ENCODE measurements at places on chromosomes 4 and X.

DNA sequence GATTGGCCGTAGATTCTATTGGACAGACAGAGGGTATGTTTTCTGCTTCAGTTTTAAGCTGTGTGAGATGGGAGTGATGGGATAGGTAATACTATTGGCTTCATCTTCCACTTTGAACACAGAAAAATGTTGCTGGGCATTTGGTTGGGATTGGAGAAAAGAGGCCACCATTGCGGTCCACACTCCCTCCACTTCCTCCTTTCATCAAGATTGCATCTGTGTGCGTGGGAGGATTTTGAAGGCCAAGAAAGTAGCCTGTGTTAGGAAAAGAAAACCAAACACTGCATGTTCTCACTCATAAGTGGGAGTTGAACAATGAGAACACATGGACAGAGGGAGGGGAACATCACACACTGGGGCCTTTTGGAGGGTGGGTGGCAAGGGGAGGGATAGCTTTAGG lies 56.4 kb downstream of the EGF start:
- DNase-seq = no peak

GRCh38 chrX:9888953-9889470 lies 78.1 kb upstream of the CLDN34 start:
- DNase-seq = no peak

DNA sequence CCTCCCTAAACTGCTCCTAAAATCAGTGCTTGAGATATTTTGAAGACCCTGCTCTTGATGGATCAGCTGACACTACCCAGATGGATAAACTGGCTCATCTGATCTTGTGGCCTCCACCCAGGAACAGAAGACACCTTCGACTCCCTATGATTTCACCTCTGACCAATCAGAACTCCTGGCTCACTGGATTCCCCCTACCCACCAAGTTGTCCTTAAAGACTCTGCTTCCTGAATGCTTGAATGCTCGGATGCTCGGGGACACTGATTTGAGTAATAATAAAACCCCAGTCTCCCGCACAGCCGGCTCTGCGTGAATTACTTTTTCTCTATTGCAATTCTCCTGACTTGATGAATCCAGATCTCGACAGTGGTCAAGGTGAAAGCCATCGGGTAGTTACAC lies 12.0 kb upstream of the RPS3A start:
- no peak for DNase-seq

- DNase-seq = no peak
These were observed 6.7 kb upstream of the MID2 start for GRCh38 chrX:107818900-107819521.

DNA sequence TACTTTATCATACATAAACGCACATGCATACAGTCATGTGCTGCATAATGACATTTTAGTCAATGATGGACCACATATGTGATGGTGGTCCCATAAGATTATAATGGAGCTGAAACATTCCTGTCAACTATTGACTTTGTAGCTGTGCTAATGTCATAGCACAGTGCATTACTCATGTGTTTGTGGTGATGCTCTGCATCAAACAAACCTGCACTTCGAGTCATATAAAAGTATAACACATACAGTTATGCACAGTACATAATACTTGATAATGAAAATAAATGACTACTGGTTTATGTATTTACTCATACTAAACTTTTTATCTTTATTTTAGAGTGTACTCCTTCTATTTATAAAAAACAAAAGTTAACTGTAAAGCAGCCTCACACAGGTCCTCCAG lies 60.5 kb upstream of the MCUB start:
- DNase-seq = no peak

DNA sequence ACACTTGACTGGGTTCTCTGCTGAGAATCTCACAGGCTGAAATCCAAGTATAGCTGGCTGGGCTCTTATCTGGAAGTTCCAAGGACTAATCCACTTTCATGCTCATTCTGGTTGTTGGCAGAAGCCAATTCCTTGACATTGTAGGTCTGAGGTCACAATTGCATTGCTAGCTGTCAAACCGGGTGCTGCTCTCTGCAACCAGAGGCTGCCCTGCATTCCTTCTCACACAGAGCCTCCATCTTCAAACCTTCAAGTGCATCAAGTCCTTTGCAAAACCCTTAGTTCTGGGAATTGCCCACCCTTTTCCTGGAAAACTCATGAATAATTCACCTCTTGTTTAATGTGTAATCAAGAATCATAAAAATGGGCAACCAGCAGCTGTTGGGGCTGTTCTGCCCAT lies 404.2 kb downstream of the KCNIP4 start:
- no peak for DNase-seq

DNA sequence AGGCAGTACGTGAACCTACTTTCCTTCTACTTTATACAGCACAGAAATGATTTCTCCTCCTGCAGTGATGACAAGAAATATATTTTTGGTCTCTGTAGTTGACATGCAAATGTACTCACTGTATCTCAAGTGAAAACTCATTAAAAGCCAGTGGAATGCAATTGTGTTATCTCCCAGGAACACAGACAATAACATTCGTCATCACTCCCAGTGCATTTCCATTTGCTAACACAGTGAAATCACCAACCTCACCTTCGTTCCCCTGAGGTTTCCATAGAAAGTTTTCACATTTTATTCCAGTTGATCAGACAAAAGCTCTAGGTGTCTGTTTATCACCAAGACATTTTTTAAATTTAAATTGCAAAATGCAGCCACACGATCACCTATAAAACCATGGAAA lies 2.5 kb upstream of the SPANXD start:
- no peak for DNase-seq

DNA sequence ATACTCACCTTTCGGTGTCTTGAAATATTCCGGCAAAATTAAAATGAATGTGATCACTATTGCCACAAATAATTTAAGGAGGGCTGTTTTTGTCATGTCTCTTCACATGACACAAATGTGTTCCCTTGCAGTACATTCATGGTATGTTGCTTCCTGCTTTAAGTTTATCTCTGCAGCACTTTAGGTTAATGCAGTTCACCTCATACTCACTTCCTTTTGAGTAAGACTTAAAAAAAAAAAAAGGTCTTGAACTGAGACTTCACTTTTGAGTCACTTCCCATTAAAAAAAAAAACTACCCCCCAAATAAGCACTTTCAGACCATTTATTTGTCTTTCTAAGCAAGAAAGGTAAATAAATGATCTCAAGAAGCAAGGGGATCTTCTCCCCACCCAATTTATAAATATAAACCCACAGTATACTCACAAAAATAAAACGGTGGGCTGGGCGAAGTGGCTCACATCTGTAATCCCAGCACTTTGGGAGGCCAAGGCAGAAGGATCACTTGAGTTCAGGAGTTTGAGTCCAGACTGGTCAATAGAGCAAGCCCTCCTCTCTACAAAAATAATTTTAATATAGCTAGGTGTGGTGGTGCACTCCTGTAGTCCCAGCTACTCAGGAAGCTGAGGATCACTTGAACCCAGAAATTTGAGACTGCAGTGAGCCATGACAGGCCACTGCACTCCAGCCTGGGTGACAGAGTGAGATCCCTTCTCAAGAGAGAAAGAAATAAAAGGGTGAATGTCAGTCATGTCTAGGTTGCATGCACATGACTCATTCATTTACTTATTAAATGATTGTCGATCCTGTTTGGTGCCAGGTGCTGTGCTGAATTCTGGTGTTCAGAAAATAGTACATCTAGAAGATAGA lies at the start of gene TMEM156:
Gene TMEM156 (minus strand): TSS at position 192 of the 868 bp plus-strand sequence. CDS start 96 bp downstream, at position 96.
- DNase-seq = no peak

DNA sequence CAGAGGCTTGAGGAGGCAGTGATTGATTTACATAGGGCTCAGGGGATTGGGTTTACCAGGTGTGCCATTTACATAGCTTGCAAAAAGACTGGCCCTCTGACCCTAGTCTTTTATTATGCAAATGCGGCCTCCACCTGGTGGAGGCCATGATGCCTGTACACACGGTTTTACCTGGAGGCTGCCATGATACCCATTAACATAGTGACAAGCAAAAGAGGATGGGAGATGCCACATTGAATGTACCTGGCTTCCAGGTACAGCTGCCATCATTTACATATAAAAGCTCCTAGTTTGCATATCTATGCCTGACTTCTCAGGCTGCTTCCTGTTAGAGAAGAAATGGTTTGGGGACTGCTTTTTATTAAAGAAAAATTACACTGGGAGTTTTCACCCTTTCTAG lies 72.0 kb downstream of the NEXMIF start:
- DNase-seq = no peak

- peak; percentile 22 for DNase-seq
These were observed 33.5 kb upstream of the CYBB start for GRCh38 chrX:37746218-37746941.

GRCh38 chr4:107366016-107366735 lies 330.1 kb upstream of the DKK2 start:
- DNase-seq = no peak

All from stimulated activated CD4-positive, alpha-beta T cell treated with anti-CD3 and anti-CD28 coated beads, Interleukin-12 subunit alpha, Interleukin-12 subunit beta, amount 100 ng/mL, for 48 hours (primary cell).